Renal cortex interstitium (tissue), 15 donors: ENCODE measurements at places on chromosomes 4 and X. TPM values are rescaled to one million over a fixed set of nuclear protein-coding genes. Genes with fewer than 3 reads are reported as not detected.

GAGE12E gene
- not detected for polyA plus RNA-seq

NMU gene
- 12.9 TPM for polyA plus RNA-seq

TCEAL2 gene
- 16.4 TPM for polyA plus RNA-seq

GRCh38 chrX:69124108-69124507, 41.1 kb downstream of the PJA1 start:
- DNase-seq, result no peak

ZDHHC15 gene
- 6.3 TPM for polyA plus RNA-seq

ABLIM2 gene
- 4.9 TPM for polyA plus RNA-seq

CLNK gene
- 0.58 TPM for polyA plus RNA-seq

PCDH18 gene
- polyA plus RNA-seq, result 190 TPM

DNA sequence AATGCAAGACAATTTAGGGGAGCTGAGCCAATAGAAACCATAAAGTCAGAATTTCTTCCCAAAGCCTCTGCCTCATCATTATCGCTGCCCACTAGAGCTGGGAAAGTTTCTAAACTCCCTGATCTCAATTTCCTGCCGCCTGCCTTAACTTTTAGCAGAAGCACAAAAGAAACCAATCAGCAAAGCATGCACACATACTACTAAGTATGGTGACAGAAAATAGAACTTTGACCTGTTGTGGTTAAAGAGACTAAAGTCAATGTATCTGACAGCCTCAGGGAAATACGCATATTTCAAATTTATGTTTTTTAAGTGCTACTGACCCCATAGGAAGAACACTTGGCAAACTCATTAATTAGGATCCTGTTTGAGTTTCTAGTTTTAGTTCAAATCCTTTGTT, 10.1 kb downstream of the STK26 start:
- no peak for DNase-seq
